ENCODE measurements at places on chromosomes 12 and 14. TPM values are rescaled to one million over a fixed set of nuclear protein-coding genes. Genes with fewer than 3 reads are reported as not detected.

LTB4R2 gene
- 0.53 TPM for polyA plus RNA-seq

GDF3 gene
- polyA plus RNA-seq: 0.30 TPM

CALM1 gene
- polyA plus RNA-seq: 307 TPM

CCDC60 gene
- not detected for polyA plus RNA-seq

NEDD8 gene
- polyA plus RNA-seq: 287 TPM

LRTM2 gene
- not detected for polyA plus RNA-seq

CISTR gene
- 2.5 TPM for polyA plus RNA-seq

MFAP5 gene
- 10.2 TPM for polyA plus RNA-seq

C12orf56 gene
- polyA plus RNA-seq: not detected

CCDC38 gene
- 0.03 TPM for polyA plus RNA-seq

MYH6 gene
- polyA plus RNA-seq: 1,673 TPM

RAD9B gene
- polyA plus RNA-seq: 0.34 TPM

AQP2 gene
- not detected for polyA plus RNA-seq

PTPRQ gene
- polyA plus RNA-seq: 0.07 TPM

POTEG gene
- polyA plus RNA-seq: not detected

FITM1 gene
- 43.3 TPM for polyA plus RNA-seq

GPR137C gene
- 0.61 TPM for polyA plus RNA-seq

ERC1 gene
- polyA plus RNA-seq: 20.9 TPM

STAT6 gene
- 41.0 TPM for polyA plus RNA-seq

FOXG1 gene
- not detected for polyA plus RNA-seq

TAS2R31 gene
- 0.50 TPM for polyA plus RNA-seq

RNF212B gene
- polyA plus RNA-seq: not detected

B3GNT4 gene
- 0.11 TPM for polyA plus RNA-seq

PLEKHH1 gene
- 3.4 TPM for polyA plus RNA-seq

ADCY4 gene
- 40.4 TPM for polyA plus RNA-seq

APPL2 gene
- 7.7 TPM for polyA plus RNA-seq

TMEM132C gene
- 1.2 TPM for polyA plus RNA-seq

OR6C2 gene
- not detected for polyA plus RNA-seq

ANG gene
- 3.3 TPM for polyA plus RNA-seq

NT5DC3 gene
- polyA plus RNA-seq: 0.95 TPM

FGF6 gene
- polyA plus RNA-seq: not detected

KCNMB4 gene
- 2.0 TPM for polyA plus RNA-seq

CLEC14A gene
- 61.7 TPM for polyA plus RNA-seq

OTUB2 gene
- polyA plus RNA-seq: 0.50 TPM

GALNT6 gene
- 0.08 TPM for polyA plus RNA-seq

ADGRD1 gene
- 25.7 TPM for polyA plus RNA-seq

RIPK3 gene
- 4.4 TPM for polyA plus RNA-seq

ARHGEF25 gene
- polyA plus RNA-seq: 20.3 TPM

VDR gene
- polyA plus RNA-seq: 2.0 TPM

KRT78 gene
- not detected for polyA plus RNA-seq

GPR84 gene
- 0.37 TPM for polyA plus RNA-seq

ASCL1 gene
- polyA plus RNA-seq: not detected

BDKRB1 gene
- polyA plus RNA-seq: 0.08 TPM

NEMF gene
- 30.5 TPM for polyA plus RNA-seq

HOXC12 gene
- not detected for polyA plus RNA-seq

NXPH4 gene
- polyA plus RNA-seq: 1.3 TPM

Data from heart left ventricle (tissue), 16 donors.